Activated T-helper 1 cell treated with Interleukin-2 at 50 U/mL for 16 hours (primary cell): ENCODE measurements at places on chromosomes 13 and 19.
A peak's percentile ranks its signal among the peaks of the same experiment; 100 is the strongest.

DNA sequence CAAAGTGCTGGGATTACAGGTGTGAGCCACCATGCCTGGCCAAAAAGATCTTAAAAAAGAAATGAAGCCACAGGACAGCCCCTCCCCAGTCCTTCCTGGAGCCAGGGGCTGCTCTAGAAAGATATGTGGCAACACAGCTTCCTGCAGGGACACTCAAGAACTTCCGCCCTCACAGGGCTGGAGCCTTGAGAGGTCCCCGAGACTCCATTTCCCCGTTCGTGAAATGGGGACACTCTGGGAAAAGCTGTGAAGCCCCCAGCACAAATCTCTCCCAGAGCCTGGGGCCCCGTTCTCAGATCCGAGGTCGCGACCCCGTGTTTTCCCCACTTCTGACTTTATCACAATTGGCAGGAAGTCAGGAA is 2.5 kb upstream of the GPX4 start:
- DNase-seq, result no peak

GRCh38 chr13:36436811-36437210 is 4.5 kb downstream of the CCNA1 start:
- DNase-seq, result no peak

DNA sequence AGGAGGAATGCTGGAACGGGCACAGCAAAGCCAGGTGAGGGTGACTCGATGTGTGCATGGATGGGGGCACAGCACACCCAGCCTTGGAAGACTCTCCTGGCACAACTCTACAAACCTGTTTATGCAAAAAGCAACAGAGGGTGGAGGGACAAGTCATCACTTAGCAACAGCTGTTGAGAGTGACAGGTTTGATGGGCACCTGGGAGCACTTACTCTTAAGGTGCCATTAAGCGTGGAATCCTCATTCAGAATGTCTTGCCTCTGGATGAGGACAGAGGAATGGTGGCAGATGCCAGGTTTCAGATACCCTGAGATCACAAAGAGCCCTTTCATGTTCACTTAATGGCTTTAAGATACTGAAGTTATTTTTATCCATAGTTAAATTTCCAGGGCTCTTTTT is 97.0 kb downstream of the DCT start:
- no peak for DNase-seq

GRCh38 chr13:101398920-101399319 is 17.4 kb downstream of the NALCN start:
- no peak for DNase-seq

DNA sequence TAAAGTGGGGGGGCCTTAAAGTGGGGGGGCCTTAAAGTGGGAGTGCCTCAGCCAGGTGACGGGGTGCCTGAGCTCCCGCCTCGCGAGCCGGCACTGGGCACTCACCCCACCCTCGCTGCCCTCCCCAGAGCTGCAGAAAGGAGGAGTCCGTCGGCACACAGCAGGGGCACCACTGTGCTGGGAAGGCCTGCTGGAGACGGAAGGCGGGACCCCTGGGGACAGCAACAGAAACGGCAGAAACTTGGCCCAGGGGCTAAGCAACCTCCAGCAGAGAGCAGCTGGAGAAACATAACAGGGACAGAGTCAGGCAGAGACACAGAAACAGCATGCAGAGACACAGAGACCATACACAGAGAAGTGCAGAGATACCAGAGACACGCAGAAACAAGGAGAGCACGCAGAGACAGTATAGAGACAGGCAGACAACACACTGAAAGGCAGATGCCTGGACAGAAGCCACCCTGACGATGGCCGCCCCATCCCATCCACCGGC is 7.9 kb downstream of the CFD start:
- DNase-seq, result no peak

GRCh38 chr13:93797463-93797862 is 570.9 kb downstream of the GPC6 start:
- DNase-seq, result no peak

DNA sequence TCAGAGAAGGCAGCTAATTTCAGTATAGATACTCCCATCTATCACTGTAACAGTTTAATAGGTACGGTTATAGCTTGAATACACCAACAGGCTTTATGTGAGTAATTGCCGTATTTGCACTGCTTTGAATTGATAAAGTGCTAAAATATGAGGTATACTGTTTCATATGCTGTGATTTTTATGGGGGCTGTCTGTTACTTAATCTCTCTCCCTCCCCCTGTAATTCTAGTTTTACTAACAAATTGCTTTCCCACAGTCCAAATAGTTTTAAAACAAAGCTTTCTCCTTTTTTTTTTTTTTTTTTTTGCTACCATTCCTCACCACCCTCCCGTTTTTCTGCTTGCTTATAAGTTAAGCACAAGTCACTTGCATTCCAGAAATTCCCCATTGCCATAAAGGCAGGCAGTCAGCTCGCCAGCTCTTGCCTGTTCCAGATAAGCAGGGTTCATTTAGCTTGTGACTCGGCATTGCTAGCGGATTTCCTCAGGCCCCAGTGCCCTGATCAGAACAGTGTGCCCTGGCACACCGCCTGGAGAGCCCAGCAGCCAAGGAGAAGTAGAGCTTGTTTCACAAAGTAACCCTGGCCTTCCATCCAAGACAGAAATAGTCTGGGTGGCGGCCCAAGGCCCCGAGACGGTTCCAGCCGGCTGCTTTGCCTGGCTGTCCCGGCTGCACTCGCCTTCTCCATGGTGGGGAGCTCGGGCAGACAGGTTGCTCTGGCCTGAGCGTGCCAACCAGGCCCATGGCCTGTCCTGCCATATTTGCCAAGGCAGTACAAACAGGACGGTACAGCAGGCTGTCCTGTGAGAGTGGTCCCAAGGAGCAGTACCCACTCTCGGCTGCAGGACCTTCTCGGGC is 43.5 kb upstream of the NPAS1 start:
- DNase-seq, result no peak

DNA sequence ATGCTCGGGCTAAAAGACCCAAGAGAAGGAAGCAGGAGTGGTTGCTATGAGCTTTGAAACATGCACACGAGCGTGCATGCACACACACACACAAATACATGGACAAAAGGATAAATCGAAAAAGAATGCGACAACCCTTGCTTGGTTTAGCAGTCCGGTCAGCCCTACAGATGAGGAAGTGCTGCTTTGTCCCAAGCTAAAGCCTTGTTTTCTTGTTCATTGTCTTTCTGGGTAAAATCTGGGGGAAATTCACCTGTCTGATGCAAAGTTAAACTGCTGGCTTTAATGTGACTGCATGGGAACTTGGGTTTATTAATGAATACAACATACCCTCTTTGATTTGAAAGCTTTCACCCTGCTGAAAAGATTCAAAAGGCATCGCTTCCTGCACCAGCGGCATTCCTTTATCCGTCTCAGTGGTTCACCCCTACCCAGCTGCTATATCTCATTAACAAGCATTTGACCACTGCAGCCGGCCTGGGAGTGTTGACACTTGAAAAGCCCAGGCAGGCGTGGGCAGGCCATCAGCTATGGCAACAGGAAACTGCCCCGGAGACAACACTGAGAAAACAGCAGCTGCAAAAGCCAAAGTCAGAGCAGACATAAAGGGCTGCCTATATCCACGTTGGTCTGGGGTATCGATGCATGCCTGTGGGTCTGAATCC is 301.7 kb downstream of the NDFIP2 start:
- DNase-seq, result no peak

DNA sequence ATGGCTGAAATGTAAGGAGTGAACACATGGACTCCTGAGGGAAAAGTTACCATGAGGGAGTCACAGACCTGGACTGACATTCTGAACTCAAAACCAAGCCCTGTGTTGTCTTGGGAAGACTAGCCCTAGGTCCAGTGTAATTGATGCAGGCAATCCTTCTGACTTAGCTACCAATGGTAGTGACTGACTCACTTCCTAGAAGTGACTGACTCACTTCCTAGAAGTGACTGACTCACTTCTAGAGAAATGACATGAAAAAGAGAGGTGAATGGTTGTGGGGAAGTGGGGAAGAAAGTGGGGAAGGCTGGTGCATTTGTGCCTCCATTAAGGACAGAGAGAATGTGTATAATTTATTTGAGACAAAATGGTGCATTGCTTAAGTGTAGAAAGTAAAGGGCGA is 49.9 kb downstream of the EDNRB start:
- DNase-seq, result no peak

- DNase-seq, result no peak
These were observed 20.1 kb downstream of the NOTCH3 start for GRCh38 chr19:15180451-15181390.

- no peak for DNase-seq
These were observed 21.5 kb upstream of the SERPINE3 start for GRCh38 chr13:51318015-51318414.

- DNase-seq, result no peak
These were observed 702 bp upstream of the EPSTI1 start for GRCh38 chr13:42992764-42993122.

GRCh38 chr13:21033856-21034602 is 27.4 kb downstream of the LATS2 start:
- DNase-seq, result no peak

GRCh38 chr19:28396287-28396831 is 816.6 kb downstream of the UQCRFS1 start:
- no peak for DNase-seq

- no peak for DNase-seq
These were observed 79.7 kb downstream of the LMO7 start for GRCh38 chr13:75715601-75716523.

GRCh38 chr19:23183251-23183650 is 66.4 kb downstream of the ZNF730 start:
- DNase-seq, result no peak

DNA sequence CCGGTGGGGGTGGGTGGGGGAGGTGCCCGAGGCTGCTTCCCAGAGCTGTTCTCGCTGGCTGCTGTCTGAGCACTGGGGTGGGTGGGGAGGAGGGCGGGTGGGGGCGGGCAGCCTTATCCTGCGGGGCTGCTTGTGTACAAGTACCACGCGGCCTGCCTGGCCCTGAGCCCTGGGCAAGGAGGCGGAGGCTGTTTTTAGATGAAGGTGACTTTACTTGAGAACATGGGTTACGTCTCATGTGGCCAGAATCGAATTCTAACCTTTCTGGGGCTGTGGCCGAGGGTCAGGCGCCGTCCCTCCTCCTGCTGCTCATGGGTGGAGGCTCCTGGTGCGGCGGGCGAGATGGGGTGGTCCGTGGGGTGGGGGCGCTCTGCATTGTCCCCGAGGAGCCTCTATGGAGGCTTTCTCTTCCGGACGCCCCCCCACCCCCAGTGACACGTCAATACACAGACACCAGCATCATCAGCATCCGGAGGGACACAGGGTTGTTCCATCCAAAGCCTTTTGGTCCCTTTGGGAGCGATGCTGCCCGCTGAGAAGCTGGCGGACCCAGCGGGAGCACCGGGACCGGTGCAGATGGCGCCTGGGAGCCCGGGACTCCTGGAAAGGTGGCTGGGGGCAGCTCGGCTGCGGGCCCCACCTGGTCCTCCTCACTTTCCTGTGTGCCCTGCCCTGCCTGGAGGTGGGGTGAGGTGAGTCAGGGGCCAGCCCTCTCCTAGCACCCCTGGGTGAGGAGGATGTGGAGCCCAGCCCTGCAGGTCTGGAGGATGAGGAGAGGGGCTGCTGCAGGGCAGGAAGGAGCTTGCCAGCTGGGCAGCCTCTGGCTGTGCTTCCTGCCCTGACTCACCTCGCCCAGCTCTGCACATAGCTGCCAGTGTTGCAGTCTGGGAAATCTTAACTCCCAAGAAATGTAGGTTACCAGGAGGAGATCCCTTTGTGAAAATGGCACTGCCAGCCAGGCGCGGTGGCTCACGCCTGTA is 3.4 kb downstream of the BSG start:
- no peak for DNase-seq

GRCh38 chr13:24512197-24512907 is at the start of gene PARP4:
Gene PARP4 (minus strand): TSS chr13:24512778. CDS start chr13:24503776, 9,002 bp downstream.
- peak; percentile 50 for DNase-seq

- DNase-seq, result no peak
These were observed 27.5 kb downstream of the DPRX start for GRCh38 chr19:53659292-53659691.

GRCh38 chr13:74761801-74762757 is 627.9 kb upstream of the KLF12 start:
- DNase-seq, result no peak

DNA sequence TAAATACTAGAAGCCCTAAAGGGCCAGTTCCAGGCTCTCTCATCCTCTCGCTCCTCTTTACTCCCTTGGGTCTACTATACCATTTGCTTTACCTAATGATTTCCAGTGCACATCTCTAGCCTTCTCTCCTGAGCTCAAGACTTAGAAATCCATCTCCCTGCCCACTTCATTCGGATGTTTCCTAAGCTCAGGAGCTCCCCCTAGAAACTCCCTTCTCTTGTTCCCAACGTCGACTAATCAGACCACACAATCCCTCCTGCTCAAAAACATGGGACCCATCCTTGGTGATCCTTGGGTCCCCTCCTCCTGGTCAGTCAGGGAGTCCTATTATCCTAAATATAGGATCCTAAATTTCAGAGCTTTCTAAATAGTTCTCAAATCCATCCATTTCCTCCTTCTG is 21.1 kb upstream of the STK24 start:
- no peak for DNase-seq

DNA sequence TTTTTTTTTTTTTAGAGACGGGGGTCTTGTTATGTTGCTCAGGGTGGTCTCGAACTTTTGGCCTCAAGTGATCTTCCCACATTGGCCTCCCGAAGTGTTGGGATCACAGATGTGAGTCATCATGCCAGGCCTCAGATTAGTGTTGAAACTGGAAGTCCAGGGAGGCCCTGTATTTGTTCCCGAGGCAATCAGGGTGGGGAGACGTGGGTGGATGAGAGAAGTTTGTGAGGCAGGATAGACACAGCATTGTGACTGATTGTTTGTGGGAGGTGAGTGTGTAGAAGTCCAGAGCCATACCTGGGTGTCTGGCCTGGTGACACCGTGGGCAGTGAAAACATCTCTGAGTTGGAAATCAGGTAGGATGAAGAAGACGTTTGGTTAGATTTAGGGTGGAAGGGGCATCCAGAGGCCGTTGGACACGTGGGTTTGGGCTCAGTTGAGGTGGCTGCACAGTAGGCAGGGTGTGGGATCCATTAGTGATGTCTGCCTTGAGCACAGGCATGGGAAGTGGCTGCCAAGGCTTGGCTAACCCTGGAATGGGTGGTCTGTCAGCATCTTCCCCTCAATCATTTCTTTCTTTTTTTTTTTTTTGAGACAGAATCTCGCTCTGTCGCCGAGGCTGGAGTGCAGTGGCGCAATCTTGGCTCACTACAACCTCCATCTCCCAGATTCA is 12.4 kb downstream of the RTN2 start:
- no peak for DNase-seq

DNA sequence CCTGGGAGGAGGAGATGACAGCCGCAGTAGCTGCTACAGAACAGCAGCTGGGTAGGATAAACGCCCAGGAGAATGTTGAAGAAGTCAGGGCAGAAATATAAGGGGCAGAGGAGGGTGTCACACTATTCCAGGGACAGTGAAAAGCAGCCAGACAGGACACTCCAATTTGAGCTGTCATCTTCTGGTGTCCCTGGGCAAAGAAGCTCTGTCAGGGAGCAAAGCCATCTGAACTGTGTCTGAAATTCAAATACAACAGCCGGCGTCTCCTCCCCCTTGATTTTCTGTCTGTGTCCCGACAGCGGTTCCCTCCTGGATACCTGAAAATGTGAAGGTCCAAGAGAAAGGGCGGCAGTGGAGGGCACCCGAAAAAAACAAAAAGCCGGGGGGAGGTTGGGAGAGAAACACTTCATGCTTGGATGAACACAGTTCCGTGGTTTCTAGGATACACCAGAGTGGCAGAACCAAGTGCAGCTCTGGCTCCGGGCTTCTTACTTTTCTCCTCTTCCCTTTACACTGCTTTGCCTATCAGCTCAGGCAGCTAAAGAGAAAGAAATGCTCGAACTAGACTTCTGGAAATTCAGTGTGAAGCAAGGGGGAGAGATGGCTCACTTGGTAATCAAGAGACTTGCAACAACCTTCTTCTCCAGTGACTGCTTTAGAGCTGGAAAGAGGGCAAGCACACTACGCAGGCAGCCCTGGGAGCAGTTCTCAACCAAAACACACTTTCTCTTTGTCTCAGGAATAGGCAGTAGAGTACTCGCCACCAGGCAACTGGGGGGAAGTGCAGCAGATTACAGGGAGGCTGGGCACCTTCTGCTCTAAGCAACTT is 465.6 kb downstream of the ITGBL1 start:
- DNase-seq, result no peak
